ENCODE measurements at places on chromosomes 11 and 22. TPM values are rescaled to one million over a fixed set of nuclear protein-coding genes. Genes with fewer than 3 reads are reported as not detected.

GRCh38 chr11:112401036-112401769 is 140.5 kb upstream of the PLET1 start:
- no peak for DNase-seq

- DNase-seq: no peak
These were observed 2.7 kb downstream of the B4GALNT4 start for GRCh38 chr11:371716-372590.

- DNase-seq: no peak
These were observed 44.5 kb downstream of the ME3 start for GRCh38 chr11:86627776-86628455.

GRCh38 chr22:33000342-33001280 is 57.6 kb downstream of the SYN3 start:
- DNase-seq: no peak

GRCh38 chr11:32968541-32968940 is 47.1 kb upstream of the DEPDC7 start:
- DNase-seq: no peak

DNA sequence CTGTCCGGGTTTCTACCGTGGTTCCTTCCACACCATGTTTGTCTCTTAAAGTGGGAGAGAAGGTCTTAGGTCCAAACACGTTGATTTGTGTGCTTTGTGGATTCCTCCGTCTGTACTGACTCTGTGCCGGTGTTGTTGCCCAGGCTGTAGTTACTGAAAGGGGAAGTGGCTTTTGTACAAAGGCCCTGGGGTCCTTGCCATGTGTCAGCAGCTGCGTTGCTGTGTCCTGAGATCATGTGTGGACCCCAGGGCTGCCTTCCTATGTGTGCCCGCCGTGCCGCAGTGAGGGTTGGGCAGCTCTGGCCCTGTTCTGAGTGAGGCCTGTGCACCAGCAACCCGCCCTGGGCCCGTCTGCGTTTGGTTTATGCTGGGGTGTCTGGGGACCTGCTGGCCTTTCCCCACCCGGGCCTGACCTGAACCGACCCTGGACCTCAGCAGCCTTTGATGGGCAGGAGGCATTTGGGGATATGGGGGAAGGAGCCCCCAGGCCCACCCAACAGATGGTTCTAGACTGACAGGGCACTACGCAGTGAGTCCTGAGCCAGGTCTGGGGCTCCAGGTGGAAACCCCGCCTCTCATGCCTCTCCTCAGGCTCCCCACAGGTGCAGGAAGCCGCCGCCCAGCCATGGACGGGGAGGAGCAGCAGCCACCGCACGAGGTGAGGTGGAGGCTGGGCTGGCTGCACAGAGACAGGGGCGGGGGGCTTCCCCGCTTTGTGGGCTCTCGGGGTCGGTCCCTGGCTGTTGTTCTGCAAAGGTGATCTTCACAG is 6.9 kb downstream of the TRABD start:
- DNase-seq: no peak

DNA sequence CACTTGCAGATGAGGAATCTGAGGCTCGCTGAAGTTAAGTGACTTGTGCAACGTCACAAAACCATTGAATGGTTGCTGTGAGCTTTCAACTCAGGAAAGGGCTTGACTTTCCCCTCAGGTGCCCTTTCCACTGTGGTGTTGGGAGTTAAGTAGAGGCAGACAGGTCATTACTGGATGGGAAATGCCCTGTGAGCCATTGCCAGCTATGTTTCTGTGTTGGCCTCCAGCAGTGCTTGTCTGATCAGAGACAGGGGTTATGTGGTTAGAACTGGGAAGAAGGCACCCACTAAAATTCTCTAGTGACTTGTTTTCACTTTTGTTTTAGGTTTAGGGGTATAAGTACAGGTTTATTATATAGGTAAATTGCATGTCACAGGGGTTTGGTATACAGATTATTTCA is 96.6 kb downstream of the FDX1 start:
- DNase-seq: no peak

DNA sequence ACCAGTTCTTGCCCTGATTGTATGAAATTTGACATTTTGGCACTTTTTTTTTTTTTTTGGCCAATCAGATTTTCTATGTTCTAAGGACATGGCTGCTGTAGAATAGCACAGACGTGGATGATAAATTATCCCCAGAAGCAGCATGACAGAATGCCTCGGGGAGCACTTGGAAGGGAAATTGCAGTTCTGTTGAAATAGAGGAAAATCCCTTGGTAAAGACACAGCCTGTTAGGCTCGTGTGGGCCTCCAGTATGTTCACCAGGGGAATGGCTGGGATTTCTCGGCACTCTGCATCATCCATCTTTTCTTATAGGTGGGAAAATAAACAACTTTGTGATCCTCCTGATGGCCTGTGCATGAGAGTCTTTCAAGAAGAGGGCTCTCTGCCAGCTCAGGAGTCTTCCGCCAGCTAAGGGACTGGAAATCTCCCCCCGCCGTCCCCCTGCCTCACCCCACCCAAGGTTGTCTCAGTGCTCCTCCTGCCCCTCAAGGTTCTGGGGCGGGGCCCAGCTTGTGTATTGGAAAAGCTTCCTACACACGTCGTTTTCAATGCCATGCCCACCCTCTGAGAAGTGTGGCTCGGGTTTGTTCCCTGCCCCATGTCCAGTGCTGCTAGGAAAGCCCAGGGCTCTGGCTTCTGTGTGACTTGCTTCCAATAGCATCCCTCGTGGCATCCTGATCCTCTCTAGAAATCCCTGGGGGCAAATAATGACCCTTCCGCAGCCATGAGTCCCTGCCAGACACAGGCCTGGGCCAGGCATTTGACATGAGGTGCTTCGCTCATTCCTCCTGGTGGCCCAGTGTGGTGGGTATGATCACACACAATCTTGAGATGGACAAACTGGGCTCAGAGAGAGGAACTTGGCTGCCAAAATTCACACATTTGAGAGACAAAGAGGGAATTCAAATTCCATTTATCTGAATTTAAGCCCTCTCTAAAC is 70.6 kb upstream of the ATXN10 start:
- no peak for DNase-seq

The GPHA2 gene
- 3.5 TPM for polyA plus RNA-seq

- DNase-seq: no peak
These were observed 22.0 kb upstream of the CABP2 start for GRCh38 chr11:67545280-67545679.

- DNase-seq: no peak
These were observed 14.2 kb downstream of the LINC01488 start for GRCh38 chr11:69495441-69496201.

DNA sequence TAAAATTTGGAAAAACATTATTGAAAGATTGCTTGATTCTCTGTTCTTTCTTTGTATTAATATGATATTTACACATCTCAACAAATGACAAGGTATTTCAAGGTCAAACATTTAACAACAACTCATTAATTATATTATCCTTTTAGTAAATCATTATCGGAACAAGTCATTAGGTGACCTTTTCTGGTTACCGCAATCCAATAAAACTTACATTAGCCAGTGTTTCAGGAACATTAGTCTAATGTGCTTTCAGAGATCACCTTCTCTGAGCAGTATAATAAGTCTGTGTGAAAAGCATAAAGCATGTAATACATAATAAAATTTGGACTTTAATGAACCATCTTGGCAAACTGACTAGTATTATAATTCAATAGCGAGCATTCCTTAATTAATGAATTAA is 1466.4 kb downstream of the FAM181B start:
- no peak for DNase-seq

GRCh38 chr11:45777127-45777969 is 27.6 kb upstream of the SLC35C1 start:
- DNase-seq: no peak

The APOL5 gene
- not detected for polyA plus RNA-seq

The IRAG1 gene
- 11.9 TPM for polyA plus RNA-seq

DNA sequence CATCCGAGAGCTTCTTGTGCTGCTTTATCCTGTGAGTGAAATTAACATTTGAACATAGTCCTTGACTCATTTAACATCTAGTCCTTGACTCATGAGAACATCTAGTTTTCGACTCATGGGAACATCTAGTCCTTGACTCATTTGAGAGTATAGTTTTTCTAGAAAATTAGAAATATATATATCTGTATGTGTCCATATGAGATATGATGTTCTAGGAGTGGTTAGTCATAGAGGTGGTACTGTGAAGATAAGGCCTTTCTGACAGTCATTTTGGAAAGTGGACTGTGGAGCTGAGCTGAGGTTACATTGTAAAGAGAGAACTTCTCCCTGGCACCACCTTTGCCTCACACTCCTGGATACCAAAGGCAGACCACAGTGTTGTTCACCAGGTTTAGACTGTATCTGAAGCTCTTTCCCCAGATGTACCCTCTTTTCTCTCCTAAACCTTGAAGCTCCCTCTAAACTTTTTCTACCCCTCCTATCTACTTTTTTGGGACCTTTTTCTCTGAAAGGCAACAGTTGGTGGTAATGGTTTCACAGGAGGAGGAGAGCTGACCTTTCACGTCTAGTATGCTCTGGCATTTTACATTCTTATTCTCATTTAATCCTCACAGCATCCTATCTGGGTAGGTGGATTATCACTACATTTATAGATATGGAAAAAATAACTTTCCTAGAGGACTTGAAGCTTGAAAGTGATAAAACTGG is 67.2 kb downstream of the PPP2R1B start:
- DNase-seq: no peak

- DNase-seq: no peak
These were observed 19.9 kb downstream of the TEAD1 start for GRCh38 chr11:12694183-12694531.

DNA sequence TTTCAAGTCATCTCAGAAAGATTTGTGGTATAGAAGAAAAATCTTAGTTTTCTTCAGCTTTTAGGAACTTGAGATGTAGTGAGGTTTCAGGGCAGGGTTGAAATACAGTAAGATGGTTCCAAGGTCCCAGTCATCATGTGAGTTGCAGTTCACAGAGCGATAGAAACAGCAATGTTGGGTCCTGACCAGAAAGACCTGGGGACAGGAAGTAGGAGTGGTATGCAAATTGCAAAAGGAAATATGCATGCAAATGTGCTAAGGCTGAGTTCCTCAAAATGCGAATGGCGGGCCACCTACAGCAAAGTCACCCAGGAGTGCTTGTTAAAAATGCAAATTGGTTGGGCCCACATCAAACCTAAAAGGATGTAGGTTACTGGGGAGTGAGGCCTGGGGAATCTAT is 1032.7 kb upstream of the TENM4 start:
- DNase-seq: no peak

DNA sequence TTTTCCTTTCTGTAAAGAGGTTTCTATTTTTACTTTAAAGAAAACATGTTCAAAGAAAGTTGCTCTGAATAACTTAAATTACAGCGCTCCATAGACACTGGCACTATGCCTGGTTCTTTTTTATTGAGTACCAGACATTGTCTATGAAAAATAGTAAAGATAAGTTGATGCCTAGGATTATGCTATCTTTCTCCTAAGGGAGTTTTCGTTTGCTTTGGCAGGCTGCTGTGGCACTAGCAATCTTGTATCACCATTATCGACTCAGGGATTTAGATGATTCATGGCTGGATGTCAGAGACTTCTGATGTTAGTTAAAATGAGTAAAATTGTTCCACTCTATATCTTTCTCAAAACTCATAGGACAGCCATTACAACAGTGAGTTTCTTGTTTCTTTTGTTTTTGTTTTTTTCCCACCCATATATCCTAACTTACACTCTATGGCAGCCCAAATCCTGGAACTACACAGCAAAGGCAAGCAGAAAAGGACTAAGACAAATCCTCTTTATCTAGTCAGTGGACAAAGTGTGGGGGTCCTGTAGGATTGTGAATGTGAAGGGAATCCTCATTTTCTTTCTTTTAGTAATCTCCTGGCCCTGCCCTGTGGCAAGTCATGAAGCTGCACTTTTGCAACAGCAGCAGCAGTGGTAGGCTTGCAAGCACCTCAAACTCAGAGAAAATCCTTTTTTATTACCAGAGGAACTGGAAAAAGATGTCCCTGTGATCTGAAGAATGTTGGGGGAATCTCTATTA is 20.7 kb downstream of the SLN start:
- DNase-seq: no peak

DNA sequence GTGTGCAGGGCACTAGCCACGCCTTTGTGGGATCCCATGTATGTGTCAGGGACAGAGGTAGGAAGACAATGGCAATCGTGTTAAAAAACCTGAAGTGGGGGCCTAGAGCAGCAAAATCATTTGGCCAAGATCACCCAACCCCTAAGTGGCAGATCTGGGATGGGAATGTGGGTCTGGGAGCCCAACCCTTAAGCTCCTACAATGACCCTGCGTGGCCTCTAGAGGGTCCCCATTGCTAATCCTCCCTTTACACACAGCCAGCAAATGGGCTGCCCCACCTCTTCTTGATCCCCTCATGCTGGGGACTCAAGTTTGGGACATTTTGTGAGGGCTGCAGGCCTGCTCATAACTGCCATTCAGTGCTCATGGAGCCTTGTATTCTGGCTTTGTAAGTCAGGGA is 73.2 kb upstream of the SUSD2 start:
- DNase-seq: no peak

The SYVN1 gene
- 51.0 TPM for polyA plus RNA-seq

DNA sequence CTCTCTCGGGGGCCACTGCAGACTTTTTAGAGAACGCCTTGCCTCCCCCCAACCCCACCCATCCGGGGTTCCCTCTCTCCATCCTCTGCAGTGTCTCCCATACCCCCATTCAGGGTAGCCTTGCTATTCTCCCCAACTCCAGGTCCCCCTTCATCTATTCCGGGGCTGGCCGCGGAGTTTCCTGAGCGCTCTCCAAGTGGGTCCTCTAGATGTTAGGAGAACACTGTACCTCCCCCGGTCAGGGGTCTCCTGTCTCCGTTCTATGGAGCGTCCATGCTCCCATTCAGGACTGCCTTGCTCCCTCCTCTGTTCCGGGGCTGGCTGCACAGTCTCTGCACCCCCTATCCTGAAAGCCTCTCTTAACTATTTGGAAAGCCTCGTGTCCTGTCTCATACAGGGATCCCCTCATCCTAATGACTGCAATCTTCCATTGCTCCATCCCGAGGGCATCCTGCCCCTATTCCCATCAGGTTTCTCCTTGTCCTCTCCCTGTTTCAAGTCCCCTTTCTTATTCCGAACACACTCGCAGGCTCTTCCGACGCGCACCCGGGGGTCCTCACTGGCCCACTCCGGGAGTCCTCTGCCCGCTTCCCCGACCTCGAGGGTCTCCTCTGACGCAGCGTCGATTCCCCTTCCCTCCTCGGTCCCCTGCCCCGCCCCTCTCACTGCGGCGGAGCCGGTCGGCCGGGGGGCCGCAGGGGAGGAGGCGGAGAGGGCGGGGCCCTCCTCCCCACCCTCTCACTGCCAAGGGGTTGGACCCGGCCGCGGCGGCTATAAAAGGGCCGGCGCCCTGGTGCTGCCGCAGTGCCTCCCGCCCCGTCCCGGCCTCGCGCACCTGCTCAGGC is at the start of gene NEFH:
Gene NEFH (plus strand): TSS at position 802 of the 845 bp plus-strand sequence. CDS start 45 bp downstream, outside the sequence.
- no peak for DNase-seq

The SERHL2 gene
- polyA plus RNA-seq: 6.2 TPM

Measured in left renal pelvis (tissue), 4 donors.